T-helper 22 cell (primary cell): ENCODE measurements at places on chromosomes 4 and X.

- no peak for DNase-seq
These were observed 1.4 kb downstream of the PDZD4 start for GRCh38 chrX:153828723-153829548.

DNA sequence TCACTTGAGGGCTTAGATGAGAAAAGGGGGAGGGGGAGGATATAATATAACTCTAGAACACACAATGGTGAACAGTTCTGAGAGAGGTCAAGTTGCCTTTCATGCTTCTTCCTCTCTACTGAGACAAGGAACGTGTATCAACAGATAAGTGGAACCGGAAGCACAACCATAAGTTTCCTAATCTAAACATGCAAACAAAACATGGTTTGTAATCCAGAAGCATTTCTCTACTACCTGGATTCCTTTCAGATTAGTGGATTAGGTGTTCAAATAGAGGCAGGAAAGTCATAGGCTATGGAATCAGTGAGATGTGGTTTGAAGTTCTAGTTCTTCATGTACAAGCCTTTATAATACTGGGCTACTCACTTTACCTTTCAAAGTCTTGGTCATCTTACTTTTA, 460.6 kb downstream of the IDS start:
- DNase-seq: no peak

- DNase-seq: no peak
These were observed 63.1 kb upstream of the SPP1 start for GRCh38 chr4:87912164-87913004.

GRCh38 chr4:56630876-56631666, 50.0 kb downstream of the HOPX start:
- DNase-seq: no peak

- no peak for DNase-seq
These were observed 29.6 kb downstream of the RAB40AL start for GRCh38 chrX:102966701-102967100.
